NCI-H2107 (cell line): ENCODE measurements at places on chromosomes 11 and 22.

- DNase-seq = no peak
Measured at GRCh38 chr11:20715931-20716330, 46.5 kb downstream of the NELL1 start.

- no peak for DNase-seq
Measured at GRCh38 chr11:60230681-60231080, 12.3 kb downstream of the MS4A4E start.

- no peak for DNase-seq
Measured at GRCh38 chr11:27693398-27693797, 6.9 kb downstream of the BDNF start.

- no peak for DNase-seq
Measured at GRCh38 chr11:87443707-87444106, 406.0 kb downstream of the TMEM135 start.

GRCh38 chr11:117749541-117749910 is 47.5 kb downstream of the DSCAML1 start:
- DNase-seq = no peak

DNA sequence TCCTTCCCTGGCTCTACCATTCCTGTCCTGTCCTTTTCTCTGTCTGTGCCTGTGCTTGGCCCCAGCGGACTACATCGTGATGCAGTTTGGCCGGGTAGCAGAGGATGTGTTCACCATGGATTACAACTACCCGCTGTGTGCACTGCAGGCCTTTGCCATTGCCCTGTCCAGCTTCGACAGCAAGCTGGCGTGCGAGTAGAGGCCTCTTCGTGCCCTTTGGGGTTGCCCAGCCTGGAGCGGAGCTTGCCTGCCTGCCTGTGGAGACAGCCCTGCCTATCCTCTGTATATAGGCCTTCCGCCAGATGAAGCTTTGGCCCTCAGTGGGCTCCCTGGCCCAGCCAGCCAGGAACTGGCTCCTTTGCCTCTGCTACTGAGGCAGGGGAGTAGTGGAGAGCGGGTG is 20.4 kb downstream of the TUB start:
- no peak for DNase-seq

DNA sequence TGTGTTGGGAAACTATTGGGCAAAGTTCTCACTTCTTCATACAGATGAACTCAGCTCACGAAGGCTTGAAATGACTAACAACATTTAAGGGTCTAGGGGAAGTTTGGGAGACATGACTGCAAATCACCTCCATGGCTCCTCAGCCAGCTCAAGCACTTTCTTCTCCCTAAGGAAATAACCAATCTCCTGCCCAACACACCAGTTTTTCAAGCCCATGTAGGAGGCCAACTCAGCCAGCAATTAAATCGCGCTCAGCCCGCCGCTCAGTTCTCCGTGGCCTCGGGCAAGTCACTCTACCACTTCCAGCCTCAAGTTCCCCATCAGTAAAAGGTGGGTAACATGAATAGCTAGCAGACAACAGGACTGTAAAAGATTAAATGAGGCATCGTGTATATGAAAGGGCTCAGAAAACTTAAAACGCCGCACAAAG is 796 bp downstream of the POLDIP3 start:
- no peak for DNase-seq

DNA sequence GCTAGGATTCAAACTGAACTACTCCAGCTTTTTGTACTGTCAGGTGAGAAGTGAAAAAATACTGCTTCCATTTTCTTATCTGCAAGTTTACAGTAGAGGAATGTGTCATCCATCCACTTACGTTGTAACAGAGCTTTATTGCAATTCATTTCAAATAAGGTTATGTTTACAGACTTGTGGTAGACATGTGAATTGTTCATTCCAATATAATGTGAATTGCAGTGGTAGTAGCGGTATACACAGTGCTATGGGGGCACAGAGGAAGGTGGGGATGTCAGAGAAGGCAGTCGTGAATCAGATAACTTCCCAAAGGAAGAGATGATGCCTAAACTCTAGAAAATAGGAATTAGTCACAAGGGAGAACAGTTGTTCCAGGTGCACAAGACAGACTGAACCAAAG is 42.5 kb downstream of the CEP57 start:
- DNase-seq = no peak

DNA sequence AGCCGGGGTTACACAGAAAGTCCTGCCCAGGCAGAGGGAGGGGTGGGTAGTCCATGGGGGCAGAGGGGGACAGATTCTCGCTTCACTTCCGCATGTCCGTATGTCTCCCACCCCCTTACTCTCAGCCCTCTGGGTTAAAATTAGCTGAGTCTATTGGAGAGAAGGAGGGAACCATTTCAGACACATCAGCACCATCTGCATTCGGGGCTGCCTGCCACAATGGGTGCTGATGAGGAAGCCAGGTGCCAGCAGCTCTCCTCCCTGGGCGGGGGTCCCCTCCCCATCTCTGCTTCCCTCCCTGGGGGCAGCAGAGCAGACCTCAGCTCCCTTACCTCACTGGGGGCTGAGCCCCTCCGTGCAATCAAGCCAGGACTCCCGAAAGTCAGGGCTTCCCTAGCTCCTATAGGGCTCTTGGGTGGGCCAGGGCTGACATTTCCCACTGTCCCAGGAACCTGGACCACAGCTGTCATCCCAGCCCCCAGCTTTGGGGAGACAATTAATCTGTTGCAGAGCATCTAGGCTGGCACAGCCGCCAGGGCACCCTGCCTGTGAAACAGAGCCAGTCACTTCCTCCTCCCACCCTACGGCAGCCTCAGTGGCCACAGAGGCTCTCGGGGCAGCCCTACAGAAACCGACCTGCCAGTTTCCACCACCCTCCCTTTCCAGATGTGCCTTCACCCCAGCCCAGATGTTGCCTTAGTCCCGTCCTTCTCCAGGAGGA is 67.3 kb downstream of the PDE2A start:
- no peak for DNase-seq

DNA sequence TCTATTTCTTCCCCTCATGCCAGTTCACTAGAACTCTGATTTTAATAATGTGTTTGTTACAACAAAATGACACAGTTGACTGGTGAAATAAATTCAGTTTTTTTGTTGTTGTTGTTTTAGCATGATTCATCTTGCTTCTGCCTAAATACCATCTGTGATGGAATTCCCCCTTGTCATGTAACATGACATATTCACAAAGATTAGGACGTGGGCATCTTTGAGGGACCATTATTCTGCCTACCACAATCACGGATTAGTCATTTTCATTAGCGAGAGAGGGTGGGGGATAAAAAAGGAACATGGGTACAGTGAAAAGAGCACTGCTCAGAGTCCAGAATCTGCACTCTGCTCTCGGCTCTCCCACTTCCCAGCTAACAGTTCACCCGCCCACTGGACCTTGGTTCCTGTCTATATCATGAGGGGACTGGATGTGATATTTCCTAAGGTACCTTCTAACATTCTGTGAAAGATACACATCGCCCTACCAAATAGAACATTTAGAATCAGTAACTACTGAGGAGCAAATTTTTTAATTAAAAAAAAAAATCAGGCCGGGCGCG is 11.3 kb downstream of the HTATIP2 start:
- DNase-seq = no peak

DNA sequence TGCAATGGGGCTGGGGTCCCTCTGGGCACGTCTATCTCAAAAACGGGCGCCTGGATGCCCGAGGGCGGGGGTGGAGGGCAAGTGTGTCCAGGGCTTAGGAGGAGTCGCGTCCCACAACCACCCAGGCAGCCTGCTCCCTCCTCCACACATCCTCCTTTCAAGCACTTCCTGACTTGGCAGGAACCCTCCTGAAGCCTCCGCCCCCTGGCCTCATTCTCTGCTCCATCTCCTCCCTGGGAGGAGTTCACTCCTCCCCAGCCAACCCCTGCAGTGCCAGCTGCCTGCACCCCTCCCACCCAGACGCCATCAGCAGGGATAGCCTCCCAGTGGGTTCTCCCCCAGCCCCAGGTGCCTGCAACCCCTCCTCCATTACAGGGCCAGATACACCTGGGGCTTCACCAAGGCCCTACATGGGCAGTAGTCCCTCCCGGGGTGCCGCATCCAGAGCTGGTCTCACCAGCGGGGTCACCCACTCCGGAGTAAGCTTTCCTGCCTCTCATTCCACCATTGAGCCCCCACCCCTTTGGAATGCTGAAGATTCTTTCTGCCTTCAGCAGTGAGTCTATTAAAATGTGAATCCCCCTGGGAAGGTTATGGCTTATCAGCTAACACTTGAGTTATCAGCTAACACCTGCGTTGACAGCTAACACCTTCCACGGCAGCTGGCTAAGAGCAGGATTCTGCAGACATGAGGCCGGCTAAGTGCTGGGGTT is 24.4 kb downstream of the RTN4R start:
- DNase-seq = peak; percentile 52

- DNase-seq = no peak
Measured at GRCh38 chr11:8566613-8567210, 27.3 kb downstream of the STK33 start.

DNA sequence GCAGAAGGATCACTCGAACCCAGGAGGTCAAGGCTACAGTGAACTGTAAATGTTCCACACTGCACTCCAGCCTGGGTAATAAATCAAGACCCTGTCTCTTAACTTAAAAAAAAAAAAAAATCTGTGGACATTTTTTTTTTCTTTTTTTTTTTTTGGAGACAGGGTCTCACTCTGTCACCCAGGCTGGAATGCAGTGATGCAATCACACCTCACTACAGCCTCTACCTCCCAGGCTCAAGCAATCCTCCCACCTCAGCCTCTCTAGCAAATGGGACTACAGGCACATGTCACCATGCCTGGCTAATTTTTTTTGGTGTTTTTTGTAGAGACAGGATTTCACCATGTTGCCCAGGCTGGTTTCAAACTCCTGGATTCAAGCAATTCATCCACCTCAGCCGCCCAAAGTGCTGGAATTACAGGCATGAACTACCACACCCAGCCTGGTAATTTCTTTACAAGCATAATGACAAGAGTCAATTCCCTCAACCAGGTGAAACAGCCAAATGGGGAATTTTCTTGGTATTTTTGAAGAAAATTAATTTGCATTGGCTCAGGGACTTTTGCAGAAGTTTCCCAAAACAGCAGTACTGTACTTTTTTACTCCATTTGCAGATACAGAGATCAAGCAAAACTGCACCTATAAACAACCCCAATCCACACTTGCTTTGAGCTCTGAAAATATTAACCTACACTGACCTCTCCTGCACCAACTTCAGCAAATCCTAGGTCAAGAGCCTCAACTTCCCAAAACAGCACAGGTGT is 44.0 kb downstream of the MRTFA start:
- no peak for DNase-seq

DNA sequence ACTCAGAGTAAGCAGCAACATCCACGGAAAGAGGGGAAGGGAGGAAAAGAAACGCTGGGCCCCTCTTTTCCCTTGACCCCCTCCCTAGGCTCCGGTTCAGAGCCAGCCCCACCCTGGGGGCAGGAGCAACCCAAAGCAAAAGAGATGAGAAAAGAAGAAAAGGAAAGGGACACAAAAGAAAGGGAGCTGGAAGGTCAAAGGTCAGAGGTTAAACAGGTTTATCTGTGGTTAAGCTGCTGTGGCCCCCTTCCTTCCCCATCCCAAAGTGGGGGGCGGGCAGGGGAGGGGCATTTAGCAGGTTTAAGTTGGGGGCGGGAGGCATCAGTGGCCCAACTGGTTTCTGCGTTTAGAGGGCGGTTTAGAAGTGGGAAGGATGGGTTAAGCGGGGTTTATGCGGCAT is 35.6 kb downstream of the SLC22A12 start:
- DNase-seq = no peak

DNA sequence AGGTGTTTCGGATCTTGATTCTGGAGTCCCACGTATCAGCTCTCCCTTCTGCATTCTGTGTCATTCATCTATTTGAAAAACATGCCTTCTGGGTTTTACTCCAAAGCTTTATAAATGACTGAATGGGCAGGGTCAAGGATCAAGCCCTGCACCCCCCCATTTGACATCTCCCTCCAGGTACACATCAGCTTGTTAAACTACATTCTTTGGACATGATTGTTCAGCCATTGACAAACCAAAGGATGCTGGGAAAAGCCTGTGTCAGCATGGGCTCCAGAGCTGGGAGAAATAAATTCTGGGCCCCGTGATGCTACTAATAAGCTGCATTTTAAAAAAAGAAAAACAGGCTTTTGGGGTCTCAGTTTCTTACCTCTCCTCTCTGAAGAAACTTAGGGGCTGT is 103.7 kb downstream of the DSCAML1 start:
- DNase-seq = no peak

DNA sequence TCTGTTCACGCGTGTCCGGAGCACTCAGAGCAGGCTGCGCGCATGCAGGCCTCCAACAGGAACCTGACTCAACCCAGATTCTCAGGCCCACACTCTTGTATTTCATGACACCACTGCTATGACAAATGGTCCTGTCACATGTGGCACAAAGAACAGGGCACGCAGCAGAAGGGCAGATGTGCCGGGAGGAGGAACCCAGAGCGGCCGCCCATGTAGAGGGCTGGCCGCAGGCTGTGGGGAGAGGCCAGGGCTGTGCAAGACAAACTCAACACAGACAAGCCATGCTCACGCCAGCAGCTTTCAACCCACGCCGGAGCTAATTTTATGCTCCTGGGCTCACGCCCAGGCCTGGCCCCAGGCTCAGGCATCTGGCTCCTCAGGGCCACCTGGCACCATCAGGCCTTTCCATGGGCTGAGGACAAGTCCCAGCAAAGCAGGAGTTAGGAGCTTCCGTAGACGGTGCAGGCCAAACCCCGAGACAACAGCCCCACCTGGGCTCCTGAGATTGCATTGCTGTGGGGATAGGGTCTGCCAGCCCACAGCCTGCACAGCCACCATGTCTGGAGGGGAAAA is 40.0 kb downstream of the DUSP8 start:
- DNase-seq = no peak

DNA sequence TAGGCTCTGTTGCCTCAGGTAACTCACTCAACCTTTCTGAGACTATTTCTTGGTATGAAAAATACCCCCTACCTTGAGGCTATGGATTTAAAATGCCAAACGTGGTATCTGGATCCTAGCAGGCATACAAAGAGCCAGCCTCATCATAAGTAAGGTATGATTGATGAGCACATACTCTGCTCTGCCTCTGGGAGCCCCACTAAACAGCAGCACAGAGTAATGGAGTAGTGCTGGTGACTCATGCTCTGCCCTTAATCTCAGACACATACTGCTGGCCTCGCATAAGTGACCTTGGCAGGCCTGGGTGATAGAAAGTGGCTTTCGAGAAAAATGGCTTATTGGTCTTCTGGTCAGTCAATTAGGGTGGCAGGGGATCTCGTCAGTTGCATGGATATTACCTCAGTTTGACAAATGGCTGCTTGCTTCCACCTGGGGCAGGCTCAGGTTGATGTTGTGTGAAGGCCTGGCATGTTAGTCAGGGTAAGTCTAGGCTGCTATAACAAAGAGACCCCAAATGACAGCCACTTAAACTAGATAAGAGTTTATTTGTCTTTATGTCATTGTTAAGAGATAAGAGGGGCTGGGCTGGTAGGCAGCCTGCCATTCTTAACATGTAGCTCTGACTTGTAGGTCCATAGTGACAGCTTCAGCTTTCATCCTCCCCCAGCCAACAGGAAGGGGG is 15.2 kb upstream of the SLC6A5 start:
- no peak for DNase-seq

DNA sequence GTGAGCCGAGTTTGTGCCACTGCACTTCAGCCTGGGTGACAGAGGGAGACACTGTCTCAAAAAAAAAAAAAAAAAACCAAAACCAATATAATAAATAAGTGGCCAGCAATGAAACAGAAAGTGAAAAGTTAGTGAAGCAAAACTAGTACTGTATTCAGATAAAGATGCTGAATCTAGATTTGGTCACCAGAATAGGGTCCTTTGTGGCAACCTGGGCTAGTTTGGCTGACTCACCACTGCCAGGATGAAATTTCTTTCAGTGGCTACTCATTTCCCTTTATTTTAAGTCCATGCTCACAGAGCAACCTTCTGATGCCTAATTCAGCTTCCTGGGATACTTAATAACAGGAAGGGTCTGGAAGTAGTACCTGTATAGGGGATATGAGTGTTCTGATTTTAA is 26.0 kb downstream of the LIMK2 start:
- DNase-seq = no peak

- DNase-seq = no peak
Measured at GRCh38 chr22:24175160-24175808, 6.0 kb upstream of the SUSD2 start.
